ENCODE measurements at places on chromosomes 12 and 14.

DNA sequence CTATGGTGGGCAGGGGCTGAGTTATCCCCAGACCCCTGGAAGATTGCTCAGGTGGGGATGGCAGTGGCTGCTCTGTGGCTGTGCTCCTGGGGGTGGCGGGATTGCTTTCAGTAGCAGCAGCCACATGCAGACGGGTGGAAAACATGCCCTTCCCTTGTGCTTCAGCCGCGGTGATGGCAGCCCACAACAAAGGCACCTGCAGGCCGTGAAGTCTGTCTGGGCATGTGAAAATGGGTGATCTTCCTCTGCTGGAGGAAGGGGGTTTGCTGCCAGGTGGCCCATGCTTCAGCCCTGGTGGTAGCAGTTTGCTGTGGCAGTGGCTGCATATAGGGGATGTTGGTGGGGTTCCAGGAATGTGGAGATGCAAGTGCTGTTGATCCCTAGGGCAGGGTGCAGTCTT lies 326.2 kb upstream of the RGS6 start:
- DNase-seq: no peak

GRCh38 chr12:24668563-24668962 lies 280.3 kb downstream of the BCAT1 start:
- no peak for DNase-seq

- DNase-seq: no peak
These were observed 24.0 kb downstream of the BHLHE41 start for GRCh38 chr12:26100666-26101349.

GRCh38 chr14:105178069-105178867 lies 2.8 kb downstream of the NUDT14 start:
- DNase-seq: no peak

GRCh38 chr14:55309761-55310365 lies 38.6 kb downstream of the FBXO34 start:
- DNase-seq: no peak

DNA sequence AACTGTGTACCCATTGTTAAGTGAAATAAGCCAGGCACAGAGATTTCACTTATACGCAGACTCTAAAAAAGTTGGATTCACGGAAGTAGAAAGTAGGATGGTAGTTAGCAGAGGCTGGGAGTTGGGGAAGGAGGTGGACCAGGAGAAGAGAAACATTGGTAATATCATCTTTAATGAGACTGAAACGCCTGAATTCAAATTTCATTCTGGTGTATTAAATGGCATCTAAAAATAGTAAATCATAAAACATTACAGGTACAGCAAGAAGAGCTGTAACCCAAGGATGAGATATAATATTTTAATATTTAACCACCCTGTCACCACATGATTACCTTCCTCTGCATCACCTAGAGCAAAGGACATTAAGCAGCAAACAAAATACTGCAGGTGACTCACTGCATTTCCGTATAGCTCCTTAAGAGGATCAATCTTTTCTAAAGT lies 99.4 kb downstream of the EPS8 start:
- no peak for DNase-seq

GRCh38 chr12:130487636-130488357 lies 150.1 kb downstream of the PIWIL1 start:
- no peak for DNase-seq

- DNase-seq: no peak
These were observed 159.2 kb downstream of the PAX9 start for GRCh38 chr14:36820901-36821300.

GRCh38 chr12:47033081-47033480 lies 46.3 kb upstream of the PCED1B start:
- DNase-seq: no peak

- peak; percentile 97 for DNase-seq
These were observed 16.0 kb upstream of the ENDOU start for GRCh38 chr12:47741340-47741703.

- no peak for DNase-seq
These were observed 680.3 kb downstream of the MED13L start for GRCh38 chr12:115597157-115597712.

DNA sequence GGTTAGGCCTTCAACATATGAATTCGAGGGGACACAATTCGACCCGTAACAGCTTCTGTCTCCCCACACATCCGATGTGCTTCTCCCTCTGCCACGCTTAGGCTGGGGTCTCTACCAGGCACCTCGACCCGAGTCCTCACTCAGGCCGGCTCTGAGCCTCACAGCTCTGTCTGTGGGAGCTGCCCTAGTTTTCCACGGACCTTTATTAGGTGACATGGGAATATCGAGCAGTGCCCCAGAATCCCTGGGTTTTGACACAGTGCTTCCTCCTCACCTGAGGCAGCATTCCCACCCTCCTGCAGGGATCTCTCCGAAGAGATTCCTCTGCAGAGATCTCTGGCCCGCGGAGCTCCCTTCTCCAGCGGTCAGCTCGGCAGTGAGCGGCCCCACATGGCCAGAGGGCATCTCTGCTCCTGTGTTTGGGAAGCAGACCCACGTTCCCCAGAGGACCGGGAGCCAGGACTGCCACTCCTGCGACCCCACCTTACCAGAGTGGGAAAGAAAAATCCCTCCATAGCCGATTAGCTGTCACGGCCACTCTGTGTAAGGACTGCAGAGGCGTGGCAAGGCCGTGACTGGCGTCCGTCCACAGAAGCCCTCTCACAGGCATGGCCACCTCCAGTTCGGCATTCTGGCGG lies 21.2 kb downstream of the ZBTB42 start:
- DNase-seq: no peak

DNA sequence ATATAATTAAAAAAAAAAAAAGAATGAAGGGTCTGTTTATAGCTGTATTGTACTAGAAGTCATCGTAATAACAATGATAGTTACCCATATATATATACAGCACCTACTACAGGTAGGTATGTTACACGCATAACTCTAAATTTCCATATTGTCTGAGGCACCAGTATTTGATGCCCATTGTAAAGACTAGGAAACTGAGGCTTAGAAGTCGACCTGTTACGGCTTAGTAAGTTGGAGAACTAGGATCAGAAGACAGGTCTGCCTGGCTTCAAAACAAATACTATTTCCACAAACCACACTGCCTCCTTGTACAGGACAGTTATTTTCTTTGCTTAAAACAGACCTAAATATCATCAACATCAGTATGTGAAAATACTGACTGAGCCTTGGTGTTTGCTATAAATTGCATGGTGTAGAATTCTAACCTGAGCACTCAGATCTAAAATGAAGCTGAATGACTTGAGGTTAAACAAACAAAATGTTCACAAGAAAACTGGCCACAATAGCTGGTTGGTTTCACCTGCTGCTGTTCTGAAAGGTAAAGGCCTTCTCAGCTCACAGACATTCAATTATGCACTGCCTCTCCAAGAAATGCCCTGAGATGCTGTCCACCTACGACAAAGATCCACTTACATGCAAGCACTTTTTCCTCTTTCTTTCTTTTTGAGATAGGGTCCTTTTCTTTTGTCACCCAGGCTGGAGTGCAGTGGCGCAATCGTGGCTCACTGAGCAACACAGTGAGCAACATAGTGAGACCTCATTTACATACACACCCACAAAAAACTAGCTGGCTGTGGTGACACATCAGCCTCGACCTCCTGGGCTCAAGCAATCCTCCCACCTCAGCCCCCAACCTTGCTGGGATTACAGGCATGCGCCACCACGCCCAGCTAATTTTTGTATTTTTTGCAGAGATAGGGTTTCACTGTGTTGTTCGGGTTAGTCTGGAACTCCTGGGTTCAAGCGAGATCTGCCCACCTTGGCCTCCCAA lies 35.7 kb downstream of the SSH1 start:
- DNase-seq: peak; percentile 10

GRCh38 chr14:46404865-46405811 lies 246.4 kb downstream of the RPL10L start:
- DNase-seq: no peak

GRCh38 chr12:62703011-62703380 lies 232.0 kb downstream of the PPM1H start:
- DNase-seq: no peak

DNA sequence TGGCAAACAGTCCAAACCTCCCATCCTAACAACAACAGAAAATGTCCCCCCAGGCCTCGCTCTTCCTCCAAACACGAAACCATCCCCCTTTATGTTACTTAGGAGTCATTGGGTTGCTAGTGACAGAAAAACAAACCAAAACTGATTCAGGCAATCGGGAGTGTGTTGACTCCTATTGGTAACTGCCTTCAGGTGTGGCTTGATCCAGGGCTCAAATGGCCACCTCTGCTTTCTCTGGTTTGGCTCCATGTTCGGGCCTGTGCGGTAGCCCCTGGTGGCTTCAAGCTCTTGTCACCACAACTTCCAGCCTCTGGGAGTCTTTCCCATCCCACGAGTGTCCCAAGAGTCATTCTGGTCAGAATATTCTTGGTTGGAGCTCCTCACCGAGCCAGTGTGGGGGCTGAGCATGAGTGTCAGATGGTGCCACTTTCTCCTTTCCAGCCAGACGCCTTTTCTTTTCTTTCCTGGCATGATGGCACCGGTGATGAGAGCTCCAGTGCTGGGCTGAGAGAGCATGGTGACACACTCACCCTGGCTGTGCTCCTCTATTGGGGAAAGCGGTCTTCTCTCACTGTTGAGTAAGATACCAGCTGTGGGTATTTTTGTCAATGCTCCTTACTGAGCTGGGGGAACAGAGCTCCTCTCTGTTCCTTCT lies 38.6 kb downstream of the NOC4L start:
- no peak for DNase-seq

GRCh38 chr12:10395390-10395998 lies 5.7 kb upstream of the KLRK1 start:
- peak; percentile 99 for DNase-seq

DNA sequence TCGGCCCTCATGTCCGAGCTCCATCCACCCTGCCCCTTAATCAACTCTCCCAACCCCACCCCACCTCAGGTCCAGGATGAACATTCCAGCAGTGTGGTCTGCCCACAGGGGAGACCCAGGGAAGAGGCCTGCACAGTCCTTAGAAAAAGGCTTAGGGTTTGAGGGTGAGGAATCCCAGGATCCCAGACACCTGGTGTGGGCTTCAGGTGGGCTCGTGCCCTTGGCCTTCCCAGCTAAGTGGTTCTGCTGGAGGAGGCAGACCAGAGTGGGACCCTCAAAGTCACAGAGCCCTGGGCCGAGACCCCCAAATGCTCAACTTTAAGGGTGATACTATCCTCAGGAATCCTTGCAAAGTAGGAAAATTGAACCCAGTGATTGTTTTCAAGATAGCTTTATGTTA lies 25.4 kb upstream of the PPP2R5C start:
- DNase-seq: no peak

DNA sequence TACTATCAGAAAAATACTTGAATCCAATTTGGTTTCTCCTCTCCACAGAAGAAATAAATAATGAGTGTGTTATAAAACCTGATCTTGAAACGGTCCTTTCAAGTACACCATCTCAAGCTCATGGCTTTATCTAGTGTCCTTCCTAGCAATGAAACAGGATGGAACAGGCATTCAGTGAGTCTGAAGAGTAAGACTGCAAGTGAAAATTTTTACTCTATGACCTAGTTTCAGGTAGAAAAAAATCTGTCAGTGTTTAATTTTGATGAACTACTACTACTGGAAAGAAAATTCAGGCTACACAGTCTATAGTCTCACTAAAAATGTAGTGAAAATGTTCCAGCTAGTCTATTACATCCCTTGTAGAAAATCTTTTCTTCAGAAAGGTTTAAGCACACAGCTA lies 7.7 kb downstream of the CBX5 start:
- no peak for DNase-seq

GRCh38 chr14:81435391-81436295 lies 35.5 kb upstream of the STON2 start:
- peak; percentile 62 for DNase-seq

- DNase-seq: no peak
These were observed 19.3 kb downstream of the ZNF664 start for GRCh38 chr12:123992118-123992825.

GRCh38 chr14:102805941-102806340 lies 28.7 kb downstream of the TRAF3 start:
- DNase-seq: no peak

GRCh38 chr14:51202914-51203665 lies 37.0 kb upstream of the TMX1 start:
- no peak for DNase-seq

Measured in NCI-H146 (cell line).